Activated CD4-positive, alpha-beta T cell treated with anti-CD3 and anti-CD28 coated beads, Interleukin-2, amount 50 U/mL, for 48 hours (primary cell): ENCODE measurements at places on chromosomes 1 and 21.

DNA sequence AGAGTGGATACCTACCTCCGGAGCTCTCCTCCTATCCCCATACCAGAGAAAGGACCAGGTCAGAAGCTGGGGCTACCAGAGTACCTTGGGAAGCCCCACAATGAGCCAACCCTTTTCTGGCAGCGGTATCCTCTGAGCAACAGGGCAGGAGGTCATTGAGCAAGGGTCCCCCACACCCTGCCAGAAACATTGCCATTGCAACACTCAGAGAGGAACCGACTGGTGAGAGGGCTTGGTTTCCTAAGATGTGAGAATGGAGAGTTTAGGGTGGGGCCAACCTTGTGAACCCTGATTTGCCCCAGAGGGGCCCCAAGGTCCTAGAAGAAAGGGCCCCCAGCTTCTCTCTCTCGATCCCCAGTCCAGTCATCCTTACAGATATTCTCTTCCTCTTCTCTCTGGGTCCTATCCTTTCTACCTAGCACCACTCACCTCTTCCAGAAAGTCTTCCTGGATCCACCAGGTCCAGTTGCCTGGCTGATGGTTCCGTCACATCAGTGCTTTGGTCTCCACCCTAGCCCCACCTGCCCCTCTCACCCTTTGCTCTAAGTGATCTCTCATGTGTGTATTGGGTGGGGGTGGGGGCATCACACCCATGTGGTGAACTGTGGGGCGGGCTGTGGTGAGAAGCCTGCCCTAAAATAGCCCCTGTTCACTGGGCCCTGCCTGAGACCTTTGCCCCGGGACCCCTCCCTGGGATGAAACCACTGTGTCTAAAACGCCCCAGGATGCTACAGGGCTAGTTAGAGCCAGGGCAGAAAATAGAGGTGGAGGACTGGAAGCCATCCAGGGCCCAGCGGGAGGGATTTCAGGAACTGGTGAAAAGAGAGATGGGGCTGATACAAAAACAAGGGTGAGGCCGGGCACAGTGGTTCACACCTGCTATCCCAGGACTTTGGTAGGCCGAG, 8.7 kb downstream of the FGR start:
- DNase-seq, result no peak

GRCh38 chr1:245169376-245169775, 14.6 kb downstream of the KIF26B start:
- no peak for DNase-seq

DNA sequence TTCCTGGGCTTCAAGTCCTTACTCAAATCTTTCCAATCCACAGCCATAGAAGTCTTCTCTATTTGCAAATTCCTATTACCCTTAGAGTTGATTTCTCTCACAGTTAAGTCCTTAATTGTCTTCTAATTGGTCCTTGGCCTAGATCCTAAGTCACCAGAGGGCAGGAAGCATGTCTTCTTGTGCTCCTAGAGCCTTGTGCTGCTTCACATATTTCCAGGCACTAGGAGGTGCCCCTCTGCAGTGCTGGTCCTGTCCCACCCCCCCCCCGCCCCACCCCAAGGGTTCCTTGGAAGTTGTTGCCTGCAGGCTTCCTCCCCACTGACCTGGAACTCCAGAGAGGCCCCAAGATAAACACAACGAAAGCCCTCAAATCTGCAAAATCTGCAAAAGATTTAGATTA, 28.1 kb upstream of the TARBP1 start:
- DNase-seq, result no peak

- DNase-seq, result no peak
These were observed 50.8 kb upstream of the SLC22A15 start for GRCh38 chr1:115925467-115925866.

GRCh38 chr21:36325373-36326010, 5.5 kb downstream of the MORC3 start:
- DNase-seq, result no peak

DNA sequence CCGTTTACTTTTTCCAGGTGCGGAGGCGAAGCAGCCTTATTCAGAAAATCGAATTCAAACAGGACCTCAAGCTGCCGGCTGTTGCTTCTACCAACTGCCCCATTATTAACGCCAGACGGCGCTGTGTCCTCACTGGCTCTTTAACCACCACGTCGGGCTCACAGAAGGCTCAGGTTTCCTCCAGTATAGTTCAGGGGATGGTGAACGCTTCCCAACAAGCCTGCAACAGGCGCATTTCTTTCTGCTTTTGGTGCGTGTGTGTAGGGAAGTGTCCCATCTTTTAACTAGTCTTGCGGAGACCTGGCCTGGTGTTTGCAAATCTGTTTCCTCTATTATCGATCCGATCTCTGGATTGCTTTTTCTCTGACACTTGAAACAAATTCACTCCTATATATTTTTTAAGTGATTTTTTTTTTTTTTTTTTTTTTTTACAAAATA, 791 bp upstream of the STUM start:
- peak; percentile 77 for DNase-seq

DNA sequence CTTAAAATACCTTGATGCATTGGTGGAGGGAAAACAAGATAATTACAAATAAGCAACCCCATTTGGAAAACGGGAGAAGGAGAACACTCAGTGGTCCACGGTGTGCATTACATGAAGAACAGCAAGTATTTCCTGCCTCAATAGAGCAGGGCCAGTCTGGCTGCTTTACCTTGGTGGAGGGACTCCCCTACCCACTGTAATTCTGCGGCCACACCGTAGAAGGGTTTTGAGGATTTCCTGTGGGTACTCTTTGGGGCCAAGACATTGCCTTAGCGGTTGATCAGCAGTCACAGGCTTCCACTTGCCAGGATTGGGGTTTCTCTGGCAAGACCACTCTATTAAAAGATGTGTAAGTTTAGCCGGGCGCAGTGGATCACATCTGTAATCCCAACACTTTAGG, 16.3 kb upstream of the TMEM54 start:
- no peak for DNase-seq

GRCh38 chr1:150558761-150559655, 9.8 kb downstream of the ADAMTSL4 start:
- no peak for DNase-seq

DNA sequence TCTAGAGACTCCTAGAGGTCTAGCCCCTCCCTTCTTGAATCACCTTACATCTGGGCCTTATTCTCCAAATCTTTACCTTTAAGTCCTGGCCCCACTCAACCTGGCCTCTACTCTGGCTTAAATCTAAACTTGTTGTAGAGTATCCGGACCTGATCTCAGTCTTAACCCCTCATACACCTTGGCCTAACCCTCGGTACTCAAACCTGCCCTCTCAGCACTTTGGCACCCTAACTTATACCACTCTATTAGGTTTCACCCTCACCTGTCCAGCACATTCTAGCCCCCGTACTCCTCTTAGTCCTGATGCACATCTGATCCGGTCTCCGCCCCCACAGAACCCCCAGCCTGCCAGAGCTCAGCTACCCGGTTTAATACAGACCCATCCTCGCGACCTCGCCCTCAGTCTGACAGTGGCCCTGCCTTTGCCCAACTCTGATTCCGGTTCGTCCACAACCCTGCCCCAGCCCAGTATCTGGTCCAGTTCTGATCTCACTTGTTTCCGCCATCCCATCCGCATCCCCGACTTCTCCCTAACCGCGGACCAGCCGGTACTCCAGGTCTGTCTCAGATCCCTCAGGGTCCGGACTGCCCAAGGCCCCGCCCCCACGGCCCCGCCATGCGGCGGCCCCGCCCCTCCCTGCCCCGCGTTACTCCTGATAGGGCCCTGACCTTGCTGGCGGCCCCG, 1.5 kb downstream of the TRIM62 start:
- DNase-seq, result peak; percentile 85

GRCh38 chr1:157124855-157125254, 13.3 kb downstream of the ETV3 start:
- DNase-seq, result no peak

DNA sequence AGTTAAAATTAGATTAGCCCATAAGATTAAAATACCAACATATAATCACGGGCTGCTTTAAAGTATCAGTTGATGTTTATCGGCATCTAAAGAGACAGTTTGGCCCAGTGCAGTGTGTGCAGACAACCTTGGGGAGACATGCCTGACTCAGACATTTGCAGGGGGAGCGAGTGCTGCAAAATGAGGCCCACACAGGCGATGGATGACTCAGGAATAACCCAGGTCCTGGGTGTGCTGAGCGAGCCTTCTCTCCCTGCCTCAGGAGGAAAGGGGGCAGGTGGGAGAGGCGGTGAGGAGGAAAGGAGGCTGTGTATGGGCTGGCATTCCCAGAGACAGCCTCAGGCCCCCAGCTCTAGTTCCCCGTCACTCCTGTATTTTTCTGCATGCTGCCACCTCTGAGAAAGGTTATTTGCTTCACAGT, 9.0 kb downstream of the SLC9A1 start:
- DNase-seq, result no peak

GRCh38 chr1:203140743-203141520, 13.4 kb downstream of the ADORA1 start:
- DNase-seq, result no peak

GRCh38 chr1:53385276-53386225, 57.7 kb upstream of the LRP8 start:
- DNase-seq, result no peak

- no peak for DNase-seq
These were observed 4.3 kb downstream of the HSF2BP start for GRCh38 chr21:43654806-43655489.

GRCh38 chr1:1125945-1126344, 10.1 kb upstream of the C1orf159 start:
- DNase-seq, result no peak

DNA sequence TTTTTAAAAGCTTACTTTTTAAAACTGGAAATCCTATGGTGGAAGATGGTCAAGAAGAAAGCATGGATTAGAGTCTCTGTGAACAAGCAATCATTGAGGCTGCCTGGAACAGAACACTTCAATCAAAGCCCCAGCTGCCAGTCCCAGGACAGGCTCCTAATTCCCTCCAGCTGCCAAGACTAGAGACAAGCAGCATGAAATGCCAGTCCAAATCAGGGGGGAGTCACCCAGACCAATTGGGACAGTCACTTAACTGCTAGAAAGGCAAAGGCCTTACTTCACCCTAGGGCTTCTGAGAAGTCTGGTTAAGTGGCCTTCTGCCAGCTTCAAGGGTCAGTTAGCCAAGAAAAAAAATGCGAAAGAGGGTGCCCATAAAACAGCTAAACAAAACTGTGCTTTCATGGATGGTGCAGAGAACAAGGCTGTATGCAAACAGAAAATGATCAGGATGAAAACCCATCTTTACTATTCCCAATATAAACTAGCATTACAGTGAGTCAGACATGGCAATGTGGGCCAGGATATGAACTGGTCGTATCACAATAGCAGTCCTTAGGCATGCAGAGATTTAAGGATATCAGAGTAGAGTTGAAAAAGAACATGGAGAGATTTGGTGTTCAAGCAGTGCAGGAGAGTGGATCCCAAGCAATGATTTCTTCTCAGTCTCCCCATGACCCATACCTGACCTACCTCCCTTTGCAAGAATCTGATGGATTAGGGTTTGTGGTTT, 31.0 kb upstream of the MAN1A2 start:
- no peak for DNase-seq

GRCh38 chr1:202161151-202162046, 997 bp upstream of the PTPN7 start:
- no peak for DNase-seq

GRCh38 chr1:42461196-42461595, 1.9 kb upstream of the CCDC30 start:
- DNase-seq, result no peak

DNA sequence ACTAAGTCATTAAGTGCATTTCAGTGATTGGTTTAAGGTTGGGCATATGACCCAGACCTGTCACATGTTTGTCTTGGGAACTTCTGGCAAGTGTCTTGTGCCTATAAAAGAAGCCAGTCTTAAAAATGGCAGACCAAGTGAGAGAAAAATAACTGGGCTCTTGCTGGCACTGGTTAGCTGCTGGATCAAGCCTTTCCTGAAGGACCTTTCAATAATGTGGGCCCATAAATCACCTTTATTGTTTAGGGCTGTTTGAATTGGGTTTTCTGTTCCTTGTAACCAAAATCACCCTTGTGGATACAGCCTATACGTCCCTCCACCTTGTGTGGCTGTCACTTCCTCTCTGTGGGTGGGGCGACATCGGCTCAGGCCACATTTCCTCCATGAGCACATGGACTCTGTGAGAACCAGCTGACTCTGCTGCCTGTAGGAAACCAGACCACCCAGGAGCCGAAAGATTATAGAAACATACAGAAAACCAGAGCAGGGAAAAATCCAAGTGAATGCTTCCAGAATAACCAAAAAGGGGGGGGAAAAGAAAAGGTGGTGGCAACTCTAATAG, 25.6 kb upstream of the WNT4 start:
- no peak for DNase-seq

DNA sequence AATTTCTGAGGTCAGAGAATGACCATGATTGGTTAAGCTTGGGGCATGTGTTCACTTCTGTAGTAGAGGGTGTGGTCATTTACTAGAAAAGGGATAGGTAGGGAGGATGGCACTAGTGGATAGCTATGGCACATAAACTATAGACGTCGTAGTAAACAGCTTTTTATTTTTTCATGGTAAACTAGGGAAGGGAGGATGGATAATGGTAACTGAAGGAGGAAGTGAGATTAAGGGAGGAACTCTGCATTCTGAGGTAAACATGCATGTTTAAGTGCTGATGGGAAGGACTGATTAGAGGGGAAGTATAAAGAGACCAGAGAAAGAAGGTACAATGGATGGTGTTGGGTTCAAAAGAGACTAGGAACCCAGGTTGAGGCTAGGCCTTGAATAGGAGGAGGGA, 26.9 kb downstream of the PTGS2 start:
- DNase-seq, result no peak

GRCh38 chr1:21325731-21326387, 35.6 kb upstream of the ECE1 start:
- no peak for DNase-seq

- no peak for DNase-seq
These were observed 39.5 kb downstream of the TRPM2 start for GRCh38 chr21:44392916-44393315.

- no peak for DNase-seq
These were observed 248.7 kb upstream of the CSF3R start for GRCh38 chr1:36731226-36732014.
